ENCODE measurements at places on chromosomes 11 and 22.

DNA sequence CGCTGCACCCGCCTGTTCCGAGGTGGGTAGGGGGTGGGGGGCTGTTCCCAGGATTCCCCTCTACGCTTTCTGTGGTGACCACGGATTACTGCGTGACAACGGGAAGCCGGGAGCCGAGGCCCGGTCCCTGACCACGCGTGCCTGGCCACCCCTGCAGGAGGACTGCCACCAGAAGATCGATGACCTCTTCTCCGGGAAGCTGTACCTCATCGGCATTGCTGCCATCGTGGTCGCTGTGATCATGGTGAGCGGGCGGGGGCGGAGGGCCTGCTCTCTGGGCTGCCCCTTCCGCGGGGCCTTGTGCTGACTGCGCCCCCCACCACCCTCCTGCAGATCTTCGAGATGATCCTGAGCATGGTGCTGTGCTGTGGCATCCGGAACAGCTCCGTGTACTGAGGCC, 4.1 kb upstream of the TSSC4 start:
- DNase-seq: no peak

DNA sequence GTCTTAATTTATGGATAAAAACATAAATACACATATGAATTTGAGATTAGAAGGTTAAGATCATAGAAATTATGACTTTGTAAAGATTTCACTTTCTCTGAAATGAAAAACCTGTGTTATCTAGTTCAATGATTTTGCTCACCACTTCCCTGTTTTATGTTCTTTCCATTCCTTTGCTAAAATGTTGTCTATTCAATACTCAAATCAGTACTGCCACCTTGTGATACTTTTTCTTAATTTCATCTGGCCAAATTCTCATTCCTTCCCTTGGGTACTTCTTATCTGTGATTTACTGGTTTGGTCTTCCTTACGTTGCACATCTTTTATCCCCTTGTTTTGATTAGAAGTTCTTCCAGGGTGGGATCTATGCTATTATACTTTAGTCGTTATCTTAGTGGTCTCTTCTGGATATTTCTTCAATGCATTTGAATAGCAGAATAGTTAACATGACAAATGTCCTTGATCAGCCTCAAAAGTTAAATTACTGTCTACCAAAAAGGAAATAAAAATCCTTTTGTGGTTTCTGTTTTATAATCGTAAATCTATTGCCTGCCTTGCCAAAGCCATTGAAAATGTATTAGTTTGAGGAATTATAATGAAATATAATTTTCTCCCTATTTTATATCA, 197.0 kb downstream of the PGR start:
- DNase-seq: no peak

DNA sequence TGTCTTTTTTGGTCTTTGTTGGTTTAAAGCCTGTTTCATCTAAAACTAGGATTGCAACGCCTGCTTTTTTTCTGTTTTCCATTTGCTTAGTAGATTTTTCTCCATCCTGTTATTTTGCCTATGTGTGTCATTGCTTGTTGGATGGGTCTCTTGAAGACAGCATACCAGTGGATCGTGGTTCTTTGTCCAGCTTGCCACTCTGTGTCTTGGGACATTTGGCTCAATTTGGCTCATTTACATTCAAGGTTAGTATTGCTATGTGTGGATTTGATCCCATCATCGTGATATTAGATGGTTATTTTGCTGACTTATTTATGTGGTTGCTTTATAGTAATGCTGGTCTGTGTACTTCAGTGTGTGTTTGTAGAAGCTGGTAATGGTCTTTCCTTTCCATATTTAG, 31.4 kb upstream of the ANKK1 start:
- DNase-seq: no peak

DNA sequence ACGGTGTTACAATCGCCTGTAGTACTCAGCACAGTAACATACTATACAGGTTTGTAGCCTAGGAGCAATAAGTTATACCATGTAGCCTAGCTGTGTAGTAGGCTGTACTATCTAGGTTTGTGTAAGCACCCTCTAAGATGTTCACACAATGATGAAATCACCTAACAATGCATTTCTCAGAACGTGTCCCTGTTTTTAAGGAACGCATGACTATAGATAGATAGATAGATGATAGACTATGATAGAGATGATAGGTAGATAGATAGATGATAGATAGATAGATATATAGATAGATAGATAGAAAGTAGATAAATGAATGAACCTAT, 203.9 kb downstream of the FAM76B start:
- no peak for DNase-seq

DNA sequence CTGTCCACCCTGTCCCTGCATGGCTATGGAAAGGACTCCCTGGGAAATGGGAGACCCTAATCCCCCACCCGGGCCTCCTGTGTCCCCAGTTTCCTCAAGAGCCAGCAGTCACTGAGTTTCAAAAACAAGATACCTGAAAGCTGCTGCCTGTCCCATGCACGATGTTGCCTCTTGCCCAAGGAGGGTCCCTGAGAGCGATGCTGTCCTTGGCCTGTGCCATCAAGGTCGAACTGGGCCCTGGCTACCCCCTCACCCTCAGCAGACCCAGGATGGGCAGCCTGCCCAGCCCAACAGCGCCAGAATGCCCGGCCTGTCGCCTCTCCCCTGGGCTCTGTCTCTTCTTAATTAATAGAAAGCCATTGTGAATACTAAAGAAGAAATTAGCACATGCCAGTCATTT, 104.5 kb upstream of the LMO1 start:
- DNase-seq: no peak

DNA sequence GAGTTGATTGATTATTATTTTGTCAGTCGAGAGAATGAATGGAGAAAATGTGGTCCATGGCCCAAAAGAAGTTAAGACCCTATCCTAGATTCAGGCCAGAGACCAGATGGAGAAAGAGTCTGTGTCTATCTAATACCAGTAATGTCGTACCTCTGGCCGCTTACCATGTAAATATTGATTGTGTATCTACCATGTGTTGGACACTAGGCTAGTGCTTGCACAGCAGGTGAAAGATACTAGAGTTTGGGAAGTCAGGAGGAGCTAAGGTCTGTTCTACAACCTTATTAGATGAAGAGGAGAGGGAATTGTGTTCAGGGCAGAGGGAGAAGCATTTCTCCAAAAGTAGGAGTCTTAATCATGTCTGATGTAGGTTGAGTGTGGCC, 31.8 kb downstream of the PIK3IP1 start:
- DNase-seq: no peak

DNA sequence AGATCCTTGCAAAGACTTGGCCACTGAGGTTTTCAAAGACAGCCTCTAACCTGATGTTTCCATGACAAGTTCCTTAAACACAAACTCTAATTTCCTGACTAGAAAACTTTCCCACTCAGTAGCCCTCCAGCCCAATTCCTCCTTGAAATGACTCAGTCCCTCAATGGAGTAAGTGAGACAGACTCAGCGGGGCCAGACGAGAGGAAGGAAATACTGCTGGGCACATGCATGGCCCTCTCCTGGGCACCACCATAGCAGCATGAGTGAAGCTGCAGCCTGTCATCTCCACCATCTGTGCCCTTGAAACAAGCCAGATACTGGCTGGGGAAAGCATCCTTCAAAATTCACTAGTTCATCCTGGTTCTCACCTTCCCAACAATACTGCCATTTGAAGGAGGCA, 76.2 kb upstream of the GDPD4 start:
- DNase-seq: no peak
